ENCODE measurements at places on chromosomes 5 and 9. TPM values are rescaled to one million over a fixed set of nuclear protein-coding genes. Genes with fewer than 3 reads are reported as not detected.

FAM153A gene
- total RNA-seq: 0.41 TPM

SLC23A1 gene
- total RNA-seq: not detected

MAP1B gene
- 136 TPM for total RNA-seq

ABITRAM gene
- 12.0 TPM for total RNA-seq

STKLD1 gene
- 0.27 TPM for total RNA-seq

GLIPR2 gene
- 43.1 TPM for total RNA-seq

IL31RA gene
- total RNA-seq: not detected

IPPK gene
- 8.5 TPM for total RNA-seq

ACSL6 gene
- total RNA-seq: under 0.01 TPM

TLE1 gene
- total RNA-seq: 64.1 TPM

CEL gene
- total RNA-seq: 0.68 TPM

NPR2 gene
- total RNA-seq: 35.9 TPM

NR4A3 gene
- 0.41 TPM for total RNA-seq

CTXN3 gene
- not detected for total RNA-seq

SHOC1 gene
- not detected for total RNA-seq

GLDC gene
- 17.3 TPM for total RNA-seq

HTR1A gene
- total RNA-seq: not detected

RLN2 gene
- total RNA-seq: 1.0 TPM

AMBP gene
- total RNA-seq: not detected

All from kidney epithelial cell (primary cell).